Stimulated activated CD4-positive, alpha-beta T cell treated with anti-CD3 and anti-CD28 coated beads, Interleukin-1b, Interleukin-23, amount 100 ng/mL, for 48 hours (primary cell): ENCODE measurements at places on chromosomes 4 and X.
A peak's percentile ranks its signal among the peaks of the same experiment; 100 is the strongest.

DNA sequence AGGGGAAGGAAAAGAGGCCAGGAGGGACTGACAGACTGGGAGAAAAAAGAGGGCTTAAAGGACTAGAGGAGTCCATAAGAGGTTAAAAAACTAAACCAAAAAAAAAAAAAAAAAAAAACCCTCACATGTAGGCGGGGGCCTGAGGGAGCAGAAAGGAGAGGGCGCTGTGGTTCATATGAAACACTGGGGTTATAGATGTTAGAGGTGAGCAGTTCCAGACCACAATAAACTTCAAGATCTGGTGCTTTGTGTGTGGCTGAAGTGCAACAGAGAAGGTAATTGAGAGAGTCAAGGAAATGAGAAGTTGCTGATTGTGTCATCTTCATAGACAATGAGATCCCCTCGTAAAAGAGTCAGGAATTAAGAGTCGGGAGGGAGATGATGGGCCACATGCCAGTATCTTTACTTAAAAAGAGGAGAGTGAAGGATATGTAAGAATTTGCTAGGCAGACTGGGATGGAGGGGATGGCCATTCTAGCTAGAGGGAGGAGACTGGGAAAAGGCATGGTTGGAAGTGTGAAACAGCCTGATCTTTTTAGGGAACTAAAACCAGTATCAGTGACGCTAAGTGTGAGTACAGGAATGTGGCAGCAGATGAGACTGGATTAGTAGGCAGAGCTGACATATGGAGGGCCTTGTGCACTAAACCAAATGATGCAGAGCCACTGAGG is 18.4 kb upstream of the OGT start:
- peak; percentile 8 for DNase-seq

- DNase-seq: no peak
Observed at GRCh38 chr4:155854582-155855226, 11.4 kb downstream of the ASIC5 start.

DNA sequence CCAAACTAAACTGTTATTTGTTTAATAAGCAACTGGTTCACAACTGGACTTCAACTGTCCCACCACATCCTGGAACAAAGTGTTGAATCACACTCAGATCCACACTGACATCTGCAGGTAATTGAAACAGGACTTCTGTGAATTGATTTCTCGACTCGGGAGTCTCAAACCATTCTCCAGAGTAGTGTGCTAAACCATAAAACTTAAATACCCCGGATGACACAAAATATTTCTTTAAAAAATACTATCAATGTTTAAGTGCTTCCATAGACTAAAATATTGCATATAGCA is 95.4 kb upstream of the PLAC1 start:
- no peak for DNase-seq

DNA sequence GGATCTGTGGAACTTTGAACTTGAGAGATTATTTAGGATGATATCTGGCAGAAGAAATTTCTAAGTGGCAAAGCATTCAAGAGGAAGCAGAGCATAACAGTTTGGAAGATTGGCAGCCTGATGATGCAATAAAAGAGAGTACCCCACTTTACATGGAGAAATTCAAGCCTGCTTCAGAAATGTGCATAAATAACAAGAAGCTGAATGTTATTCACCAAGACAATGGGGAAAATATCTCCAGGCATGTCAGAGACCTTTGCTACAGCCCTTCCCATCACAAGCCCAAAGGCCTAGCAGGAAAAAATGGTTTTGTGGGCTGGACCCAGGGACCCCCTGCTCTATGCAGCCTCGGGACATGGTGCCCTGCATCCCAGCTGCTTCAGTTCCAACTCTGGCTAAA is 420.8 kb downstream of the DTHD1 start:
- no peak for DNase-seq

- DNase-seq: no peak
Observed at GRCh38 chr4:187357821-187358220, 634.2 kb upstream of the FAT1 start.

- no peak for DNase-seq
Observed at GRCh38 chr4:18840481-18840880, 818.9 kb upstream of the LCORL start.

- DNase-seq: no peak
Observed at GRCh38 chr4:152996672-152997071, 60.5 kb downstream of the FHDC1 start.

DNA sequence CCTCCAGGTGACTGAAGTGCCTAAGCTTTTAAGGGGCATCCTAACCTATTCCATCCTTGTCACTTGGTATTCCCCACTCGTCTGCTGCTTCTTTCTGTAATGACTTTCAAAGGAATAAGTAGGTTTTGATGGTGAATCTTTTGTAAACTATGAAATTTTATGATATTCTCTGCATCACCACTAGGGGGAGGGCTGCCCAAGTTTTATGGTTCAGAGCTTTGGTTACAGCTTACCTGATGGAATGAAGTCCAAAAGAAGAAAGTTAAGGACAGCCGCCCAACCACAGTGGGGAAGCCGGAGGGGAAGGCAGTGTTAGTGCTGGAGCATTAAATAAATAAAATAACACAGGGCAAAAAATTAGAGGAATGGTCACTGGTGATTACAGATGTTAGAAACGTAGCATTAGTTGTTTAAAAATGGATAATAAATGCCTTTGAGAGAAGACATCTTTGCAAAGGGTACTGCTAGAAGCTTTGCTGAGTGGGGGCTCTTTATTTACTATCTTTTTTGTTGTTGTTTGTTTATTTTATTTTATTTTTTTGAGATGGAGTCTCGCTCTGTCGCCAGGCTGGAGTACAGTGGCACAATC is 204.9 kb downstream of the GBA3 start:
- DNase-seq: peak; percentile 4

- DNase-seq: no peak
Observed at GRCh38 chr4:48078862-48079655, 55.0 kb downstream of the TXK start.

GRCh38 chrX:150873616-150874015 is 24.9 kb downstream of the CD99L2 start:
- no peak for DNase-seq

GRCh38 chr4:89344571-89344970 is 37.0 kb upstream of the GPRIN3 start:
- DNase-seq: no peak

- no peak for DNase-seq
Observed at GRCh38 chr4:169311643-169312365, 41.0 kb upstream of the SH3RF1 start.

GRCh38 chrX:7485061-7485460 is 337.1 kb upstream of the PUDP start:
- no peak for DNase-seq

- no peak for DNase-seq
Observed at GRCh38 chr4:95552942-95553550, 4.3 kb upstream of the UNC5C start.

DNA sequence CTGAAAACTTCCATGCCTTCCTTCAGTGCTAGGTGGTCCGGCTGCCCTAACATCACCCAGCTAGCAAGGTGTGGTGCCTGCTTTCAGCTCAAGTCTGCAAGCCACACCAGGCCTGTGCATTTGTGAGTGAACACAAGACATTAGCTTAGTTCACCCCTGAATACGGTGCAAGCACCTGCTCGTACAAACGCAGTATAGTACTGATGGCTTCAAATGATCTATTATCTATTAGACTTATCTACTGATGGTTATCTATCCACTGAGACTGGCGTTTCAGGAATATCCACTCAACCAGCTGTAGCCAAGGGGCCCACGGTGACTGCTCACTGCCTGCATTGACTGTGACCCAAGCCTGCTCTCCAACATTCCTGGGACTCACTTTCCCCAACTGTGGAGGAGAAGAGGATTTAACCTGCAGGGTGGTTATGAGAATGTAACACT is 155.9 kb downstream of the SHOX start:
- no peak for DNase-seq

DNA sequence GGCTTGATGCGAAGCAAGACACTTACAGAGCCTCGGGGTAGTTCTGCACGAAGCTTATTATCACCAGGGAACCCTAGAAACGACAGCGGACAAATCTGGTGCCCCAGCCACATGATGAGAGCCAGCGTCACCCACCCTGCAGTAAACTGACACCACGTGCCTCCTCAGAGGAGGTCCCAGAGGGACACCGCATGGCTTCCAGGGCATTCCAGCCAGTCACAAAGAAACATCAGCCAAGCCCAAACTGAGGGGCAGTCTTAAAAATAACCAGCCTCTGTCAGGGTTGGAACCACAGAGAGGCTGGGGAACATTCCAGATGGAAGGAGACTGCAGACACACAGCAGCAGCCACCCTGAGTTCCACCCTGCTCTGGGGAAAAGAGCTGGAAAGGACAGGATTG is 36.6 kb upstream of the HGFAC start:
- DNase-seq: no peak

DNA sequence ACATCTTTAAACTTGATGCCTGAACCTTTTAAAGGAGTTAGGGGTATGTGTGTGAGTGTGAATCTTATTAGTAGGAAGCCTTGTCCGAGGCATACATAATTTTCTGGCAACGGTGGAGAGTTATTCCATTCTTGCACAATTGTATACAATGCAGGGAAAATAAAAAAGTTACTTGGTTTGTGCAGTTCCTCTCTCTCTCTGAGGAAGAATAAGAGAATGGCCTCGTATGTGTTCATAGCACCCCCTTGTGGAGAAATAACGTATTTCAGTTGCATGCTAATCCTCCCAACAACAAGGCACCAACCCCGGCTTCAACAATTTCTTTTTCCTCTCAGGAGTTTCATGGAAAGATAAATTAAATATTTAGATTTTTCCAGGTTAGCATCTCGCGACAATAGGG is 33.7 kb upstream of the FGF13 start:
- peak; percentile 1 for DNase-seq

- DNase-seq: no peak
Observed at GRCh38 chr4:143391895-143392294, 55.2 kb downstream of the GAB1 start.

DNA sequence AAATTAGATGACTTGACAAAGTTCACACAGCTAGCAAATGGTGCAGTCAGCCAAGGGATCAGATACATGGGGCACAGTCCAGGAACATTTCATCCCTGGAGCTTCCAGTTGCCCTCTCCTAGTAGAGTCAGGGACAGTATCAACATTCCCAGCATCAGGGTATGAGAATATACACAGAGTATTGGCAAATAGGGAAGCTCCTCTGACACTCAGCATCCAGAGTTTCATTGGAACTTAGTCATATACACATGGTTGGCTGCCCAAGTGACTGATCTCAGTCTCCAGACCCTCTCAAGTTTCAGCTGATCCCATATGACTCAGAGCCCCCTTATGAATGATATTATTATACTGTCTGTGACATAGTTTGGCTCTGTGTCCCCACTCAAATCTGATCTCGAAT is 13.7 kb upstream of the KCTD8 start:
- no peak for DNase-seq

- no peak for DNase-seq
Observed at GRCh38 chr4:45580334-45580733, 543.5 kb downstream of the GABRG1 start.

DNA sequence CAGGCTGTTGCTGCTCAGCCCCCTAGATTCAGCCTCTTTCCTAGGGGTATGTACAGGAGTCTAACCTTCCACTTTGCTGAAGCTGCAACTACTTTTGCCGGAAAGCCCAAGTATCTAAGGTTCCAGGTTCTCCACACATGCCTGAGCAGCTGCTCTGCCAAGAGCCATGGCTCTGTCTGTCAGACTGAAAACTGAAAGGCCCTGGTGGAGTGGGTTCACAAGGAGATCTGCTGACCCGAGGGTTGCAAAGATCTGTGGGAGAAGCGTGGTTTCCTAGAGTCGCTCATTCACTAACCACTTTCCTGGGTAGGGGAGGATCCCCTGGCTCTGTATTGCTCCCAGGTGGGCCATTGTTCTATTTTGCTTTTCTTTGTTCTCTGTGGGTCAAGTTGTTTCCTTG is 6.0 kb upstream of the PNMA6F start:
- DNase-seq: no peak

DNA sequence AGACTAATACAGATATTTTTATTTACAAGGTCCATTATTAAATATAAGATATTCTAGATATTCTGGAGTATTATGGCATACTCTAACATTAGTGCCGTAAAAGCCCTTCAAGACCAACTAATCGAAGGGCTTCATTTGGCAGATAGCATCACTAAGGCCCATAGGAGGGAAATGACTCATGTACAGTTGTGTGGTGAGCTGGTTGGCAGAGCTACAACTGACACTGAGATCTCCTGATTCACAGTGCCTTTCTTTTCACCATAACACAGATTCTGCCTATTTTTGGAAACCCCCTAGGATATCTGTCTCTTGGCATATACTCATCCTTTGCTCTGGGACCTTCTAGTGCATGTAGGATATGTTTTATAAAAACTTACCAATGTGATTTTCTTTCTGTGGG is 201.7 kb upstream of the AFF2 start:
- no peak for DNase-seq

DNA sequence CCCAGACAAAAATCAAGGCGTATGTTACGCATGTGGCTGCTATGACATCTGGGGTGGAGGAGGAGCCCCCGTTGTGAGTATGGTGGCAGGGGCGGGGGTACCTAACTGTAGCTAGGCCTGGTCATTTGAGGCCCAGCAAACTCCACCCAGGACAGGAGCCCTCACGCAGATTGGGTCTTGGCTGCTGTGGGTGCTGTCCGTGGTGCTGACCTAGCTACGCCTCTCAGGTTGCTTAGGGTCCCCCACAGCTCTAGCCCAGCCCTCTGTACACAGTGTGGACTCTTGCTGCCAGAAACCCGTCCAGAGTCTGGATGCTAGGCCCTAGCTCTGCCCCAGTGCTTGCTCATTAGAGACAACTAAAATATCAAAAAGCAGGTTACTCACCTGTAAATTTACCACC is 146.7 kb upstream of the PSAPL1 start:
- DNase-seq: no peak

DNA sequence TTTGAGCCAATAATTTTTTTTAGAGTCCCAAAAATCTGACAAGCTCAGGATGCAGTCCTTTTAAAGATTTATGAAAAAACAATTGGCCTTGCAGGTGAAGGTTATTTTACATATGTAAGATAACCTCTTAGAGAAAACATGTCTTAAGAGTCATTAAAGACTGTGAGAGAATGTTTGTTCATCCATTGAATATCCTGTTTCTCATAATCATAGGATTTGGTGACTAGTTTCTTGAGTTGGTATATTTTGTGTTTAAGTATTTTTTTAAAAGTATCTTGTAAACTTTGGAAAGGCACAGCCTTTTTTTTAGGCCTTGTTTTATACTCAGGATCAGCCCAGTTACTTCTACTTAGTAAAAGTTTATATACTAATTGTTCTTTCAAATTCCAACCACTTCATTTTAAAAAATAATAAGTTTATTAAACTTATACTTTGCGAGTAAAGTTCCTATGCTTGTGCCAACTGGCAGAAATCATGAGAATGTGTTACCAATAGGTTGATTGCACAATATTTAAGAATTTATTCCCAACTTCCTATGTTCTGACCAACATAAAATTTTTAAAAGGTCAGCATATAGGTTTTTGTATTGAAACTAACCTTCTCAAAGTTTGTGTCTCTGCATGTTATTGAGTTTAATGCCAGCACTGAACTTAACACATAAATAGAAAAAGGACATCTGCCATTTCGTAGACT is 40.0 kb upstream of the ARSJ start:
- DNase-seq: no peak

- no peak for DNase-seq
Observed at GRCh38 chr4:145231906-145232700, 51.7 kb upstream of the OTUD4 start.
